ENCODE measurements at places on chromosomes 12 and 14.

- DNase-seq = no peak
Measured at GRCh38 chr12:44052554-44052953, 216.7 kb downstream of the TMEM117 start.

DNA sequence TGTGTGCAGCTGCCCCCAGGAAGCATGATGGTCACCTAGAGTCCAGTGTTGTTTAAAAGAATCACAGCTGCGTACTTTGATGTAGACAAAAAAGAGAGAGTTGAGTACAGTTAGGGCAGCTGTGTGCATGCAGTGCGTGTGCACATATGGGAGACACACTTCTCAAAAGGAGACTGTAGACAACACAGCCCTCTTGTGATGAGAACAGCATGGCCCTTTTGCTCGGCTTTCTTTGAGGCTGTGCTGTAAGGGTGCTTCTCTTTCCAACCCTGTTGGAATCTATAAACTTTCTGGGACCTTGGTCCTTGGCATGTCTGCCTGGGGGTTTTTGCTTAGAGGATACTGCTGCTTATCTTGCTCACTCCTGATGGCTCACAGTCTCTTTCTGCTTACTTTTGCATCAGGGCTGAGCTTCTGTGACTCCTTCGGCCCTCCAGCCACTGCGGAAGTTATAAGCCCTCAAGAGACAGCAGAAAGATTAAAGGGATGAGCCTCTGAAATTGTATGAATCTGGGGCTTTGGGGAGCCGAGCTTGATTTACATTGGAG lies 102.9 kb downstream of the DYRK2 start:
- DNase-seq = no peak

DNA sequence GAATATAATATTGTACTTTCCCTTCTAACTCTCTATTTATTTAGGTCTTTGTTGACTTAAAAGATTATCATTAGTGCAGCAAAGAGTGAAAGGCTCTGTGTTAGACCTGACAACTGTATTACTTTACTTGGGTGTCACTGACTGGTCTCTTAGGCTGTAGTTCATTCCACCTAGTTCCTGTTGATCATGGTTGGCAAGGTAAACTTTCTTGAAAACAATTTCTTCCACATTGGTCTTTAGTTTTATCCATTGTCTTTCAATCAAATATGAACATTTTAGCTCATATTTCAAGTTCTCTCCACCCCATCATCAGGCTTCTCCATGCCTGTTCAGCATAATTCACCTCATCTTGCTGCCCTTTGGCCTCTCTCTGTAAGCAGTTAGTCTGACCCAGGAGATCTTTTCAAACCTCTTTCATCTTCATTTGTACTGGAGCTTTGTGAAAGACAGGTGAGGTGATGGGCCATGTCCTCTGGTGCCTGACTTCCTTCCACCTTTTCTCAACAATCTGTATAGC lies 32.1 kb upstream of the PPM1H start:
- no peak for DNase-seq

GRCh38 chr12:24379433-24379832 lies 430.0 kb upstream of the SOX5 start:
- DNase-seq = no peak

- no peak for DNase-seq
Measured at GRCh38 chr12:2013086-2013485, 8.8 kb upstream of the DCP1B start.

DNA sequence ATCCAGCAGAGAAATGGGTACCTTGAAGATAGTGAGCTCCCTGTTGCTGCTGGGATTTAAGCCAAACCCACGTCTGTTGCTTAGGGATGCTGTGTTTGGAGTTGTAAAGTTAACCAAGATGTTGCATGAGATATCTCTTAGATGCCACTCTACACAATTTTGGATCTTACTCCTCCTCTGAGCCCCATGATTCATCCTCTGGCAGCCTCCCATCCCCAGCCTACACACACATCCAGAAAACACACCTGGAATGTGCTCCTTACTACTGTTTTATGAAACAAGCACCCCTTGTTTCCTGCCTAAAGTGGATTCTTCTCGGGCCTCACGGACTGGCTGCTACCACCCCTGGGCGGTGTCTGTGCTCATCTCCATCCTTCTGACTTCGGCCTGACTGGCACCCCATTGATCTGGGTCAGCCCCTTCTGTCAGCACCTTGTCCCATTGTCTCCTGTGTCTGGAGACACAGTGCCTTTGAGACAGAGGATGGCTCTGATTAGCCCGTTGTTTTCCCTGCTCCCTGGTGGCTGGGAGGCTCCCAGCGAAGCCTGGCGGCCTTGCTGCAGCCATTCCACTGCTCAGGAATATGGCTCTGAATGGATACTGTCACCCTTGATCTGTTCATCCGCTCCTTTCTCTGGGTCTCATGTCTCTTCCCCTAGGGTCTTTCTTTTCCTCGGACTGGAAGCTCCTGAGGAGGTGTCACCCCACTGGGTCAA lies 24.3 kb downstream of the TSPAN9 start:
- DNase-seq = no peak

- no peak for DNase-seq
Measured at GRCh38 chr12:111202237-111202915, 166.5 kb downstream of the PHETA1 start.

DNA sequence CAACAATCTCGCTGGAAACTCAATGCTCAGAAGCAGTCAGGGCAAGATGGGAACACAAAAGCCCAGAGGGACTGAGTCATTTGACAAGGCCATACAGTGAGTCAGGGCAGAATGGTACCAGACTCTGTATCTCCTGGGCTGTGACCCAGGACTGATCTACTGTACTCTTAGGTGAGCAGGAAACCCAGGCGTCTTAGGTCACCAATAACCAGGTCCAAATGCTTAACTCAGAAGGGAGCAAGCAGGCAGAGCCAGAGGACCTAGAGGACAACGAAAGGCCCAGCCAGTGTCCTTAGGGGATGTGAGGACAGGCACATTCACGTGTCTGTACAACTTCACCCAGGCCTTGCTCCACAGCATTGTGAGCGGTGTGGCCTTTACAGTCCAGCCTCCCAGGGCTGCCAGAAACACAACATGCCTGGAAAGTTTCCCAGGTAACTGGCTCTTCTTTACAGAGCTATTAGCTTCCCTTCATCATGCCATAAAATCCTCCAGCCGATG lies 69.9 kb downstream of the ARL6IP4 start:
- no peak for DNase-seq

DNA sequence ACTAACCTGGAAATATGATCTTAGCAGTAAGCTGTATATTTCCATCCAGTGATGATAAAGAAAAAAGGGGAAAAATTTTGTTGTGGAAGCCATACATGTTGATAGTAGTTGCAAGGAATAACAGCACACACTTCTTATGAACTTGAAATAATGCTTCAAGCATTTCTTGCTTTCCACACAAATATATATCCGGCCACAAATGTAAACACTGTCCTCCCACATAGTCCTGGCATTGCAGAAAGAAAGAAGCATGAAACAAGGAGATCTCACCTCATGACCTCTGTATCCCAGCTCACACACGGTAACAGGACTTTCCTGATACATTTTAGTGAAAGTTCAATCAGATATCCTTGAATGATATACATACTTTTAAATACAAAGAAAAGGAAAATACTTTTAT lies 56.0 kb downstream of the LLPH start:
- no peak for DNase-seq

- DNase-seq = no peak
Measured at GRCh38 chr12:44654646-44655639, 221.2 kb downstream of the NELL2 start.

DNA sequence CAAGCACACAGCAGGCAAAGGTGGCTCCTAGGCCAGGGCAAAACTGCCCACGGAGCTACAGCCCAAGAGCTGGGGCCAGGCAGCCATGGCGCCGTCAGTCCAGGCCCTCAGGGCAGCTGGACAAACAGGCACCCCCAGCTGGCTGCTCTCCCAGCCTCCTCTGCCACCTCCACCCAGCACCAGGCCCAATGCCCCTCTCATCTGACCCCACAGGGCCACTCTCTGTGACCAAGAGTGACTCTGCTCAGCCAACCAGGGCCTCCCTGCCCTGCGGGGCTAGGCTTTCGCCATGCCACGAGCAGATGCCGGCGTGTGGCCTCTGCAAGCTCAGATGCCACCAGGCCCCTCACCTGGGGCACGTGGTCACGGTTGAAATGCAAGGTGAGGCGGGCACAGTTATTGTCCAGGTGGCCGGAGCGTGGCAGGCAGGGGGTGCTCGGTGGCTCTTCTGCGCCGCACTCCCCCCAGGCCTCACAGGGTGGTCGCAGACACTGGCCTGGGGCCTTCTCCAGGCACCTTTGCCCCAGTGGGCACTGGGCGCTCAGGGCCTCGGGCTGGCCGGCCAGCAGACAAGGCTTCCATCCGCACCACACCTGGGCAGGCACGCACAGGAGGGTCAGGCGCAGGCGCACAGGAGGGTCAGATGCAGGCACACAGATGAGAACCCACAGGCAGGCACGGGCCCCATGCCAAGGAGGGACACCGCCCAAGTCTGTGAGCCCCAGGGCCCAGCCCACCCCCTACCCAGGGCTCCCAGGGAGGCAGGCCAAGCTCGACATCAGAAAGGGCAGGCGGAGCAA lies 23.0 kb downstream of the JAG2 start:
- DNase-seq = no peak
